Naive thymus-derived CD4-positive, alpha-beta T cell (primary cell): ENCODE measurements at places on chromosomes 12 and 14. TPM values are rescaled to one million over a fixed set of nuclear protein-coding genes. Genes with fewer than 3 reads are reported as not detected.

KRT71 gene
- not detected for total RNA-seq

KRT83 gene
- total RNA-seq = not detected in 2 replicates

COA8 gene
- total RNA-seq = 13.6 TPM

WIF1 gene
- total RNA-seq = not detected

AKAP3 gene
- total RNA-seq = 1.2 TPM

RNU4-1 gene
- 1,510 TPM for total RNA-seq

CYP46A1 gene
- total RNA-seq = 0.34 TPM

SLC22A17 gene
- 9.8 TPM for total RNA-seq

EXOC3L4 gene
- total RNA-seq = not detected

DNA sequence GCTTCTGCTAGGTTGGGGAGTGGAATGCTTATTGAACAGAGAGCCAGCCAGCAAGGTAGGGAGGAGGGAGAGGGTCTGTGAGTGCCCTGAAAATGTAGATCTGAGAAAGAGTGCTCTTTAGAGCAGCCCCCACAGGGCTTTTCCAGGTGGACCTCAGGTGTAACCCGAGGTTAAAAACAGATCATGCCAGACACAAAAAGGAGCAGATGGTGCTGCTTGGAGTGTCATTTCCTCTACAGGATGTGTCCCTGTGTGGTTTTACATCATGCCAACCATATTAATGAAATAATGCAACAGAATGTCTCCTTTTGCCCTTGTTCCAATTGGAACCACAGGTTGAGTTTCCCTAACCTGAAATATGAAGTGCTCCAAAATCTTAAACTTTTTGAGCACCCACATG is 6.4 kb downstream of the SUSD6 start:
- DNase-seq = no peak
- no peaks in the 10 kb centered on the region for H3K27me3 ChIP-seq
- no peak overlapping the region for H3K4me3 ChIP-seq
- peaks cover 74% of the 10 kb centered on the region for H3K4me1 ChIP-seq
- H3K27ac ChIP-seq = peak overlapping the region; percentile 85

DNA sequence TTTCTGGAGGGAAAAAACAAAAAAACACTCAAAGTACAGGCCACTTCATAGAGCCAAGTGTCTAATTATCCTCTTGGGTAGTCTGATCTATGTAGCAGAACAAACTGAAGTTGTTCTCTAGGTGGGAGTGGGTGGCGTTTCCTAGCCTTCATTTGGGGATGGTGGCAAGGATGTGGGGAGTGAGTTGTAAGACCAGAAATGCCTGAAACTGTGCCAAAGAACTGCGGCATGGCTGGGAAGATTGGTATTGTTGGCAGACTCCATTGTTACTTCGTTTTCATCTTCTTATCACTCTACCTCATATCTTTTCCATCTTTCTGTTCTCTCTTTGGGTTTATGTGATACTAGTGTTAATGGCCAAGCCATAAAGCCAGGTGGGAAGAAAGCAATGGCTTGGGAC is 177.3 kb upstream of the DDHD1 start:
- H3K4me3 ChIP-seq = no peak overlapping the region
- no peaks in the 10 kb centered on the region for H3K27me3 ChIP-seq
- no peaks in the 10 kb centered on the region for H3K36me3 ChIP-seq
- H3K27ac ChIP-seq = no peak overlapping the region
- no peak for DNase-seq

GRCh38 chr14:54785136-54785777 is 117.4 kb downstream of the GCH1 start:
- H3K27ac ChIP-seq = no peak overlapping the region
- H3K4me1 ChIP-seq = no peaks in the 10 kb centered on the region
- no peak for DNase-seq
- no peak overlapping the region for H3K4me3 ChIP-seq
- H3K27me3 ChIP-seq = no peaks in the 10 kb centered on the region

GRCh38 chr12:26276709-26277108 is 81.3 kb downstream of the SSPN start:
- H3K27me3 ChIP-seq = no peaks in the 10 kb centered on the region
- H3K36me3 ChIP-seq = no peaks in the 10 kb centered on the region
- H3K27ac ChIP-seq = no peak overlapping the region

DNA sequence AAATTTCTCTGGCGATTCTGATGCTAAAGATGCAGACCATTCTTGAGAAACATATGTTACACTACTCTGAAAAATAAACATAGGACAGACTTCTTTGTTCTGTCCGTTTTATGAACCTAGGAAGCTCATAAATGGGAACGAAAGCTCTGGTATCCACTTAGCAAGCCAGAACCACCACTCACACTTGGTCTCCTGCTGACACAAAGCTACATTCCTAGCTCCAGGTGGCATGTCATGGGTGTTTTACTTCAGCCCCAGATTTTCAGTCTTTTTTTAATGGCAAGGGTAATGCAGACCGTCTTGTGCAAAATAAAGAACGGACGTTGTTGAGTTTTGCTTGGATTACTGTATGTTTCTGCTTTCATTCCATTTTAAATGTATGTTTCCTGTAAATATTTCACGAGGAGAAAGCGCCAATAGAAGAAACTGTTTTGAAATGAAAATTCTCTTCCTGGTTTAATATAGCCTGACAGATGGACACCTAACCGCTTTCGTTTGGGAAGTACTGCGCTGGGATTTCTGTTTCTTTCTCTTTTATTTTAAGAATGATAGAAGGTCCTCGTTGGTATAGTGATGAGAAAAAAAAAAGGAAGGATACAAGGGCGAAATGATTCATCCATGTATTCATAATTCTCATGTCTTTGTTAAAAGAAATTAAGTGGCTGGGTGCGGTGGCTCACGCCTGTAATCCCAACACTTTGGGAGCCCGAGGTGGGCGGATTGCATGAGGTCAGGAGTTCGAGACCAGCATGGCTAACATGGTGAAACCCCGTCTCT is 871 bp upstream of the COQ5 start:
- H3K4me3 ChIP-seq = peak overlapping the region; percentile 75
- H3K36me3 ChIP-seq = peaks cover 11% of the 10 kb centered on the region
- DNase-seq = no peak
- peak overlapping the region; percentile 88 for H3K27ac ChIP-seq

DNA sequence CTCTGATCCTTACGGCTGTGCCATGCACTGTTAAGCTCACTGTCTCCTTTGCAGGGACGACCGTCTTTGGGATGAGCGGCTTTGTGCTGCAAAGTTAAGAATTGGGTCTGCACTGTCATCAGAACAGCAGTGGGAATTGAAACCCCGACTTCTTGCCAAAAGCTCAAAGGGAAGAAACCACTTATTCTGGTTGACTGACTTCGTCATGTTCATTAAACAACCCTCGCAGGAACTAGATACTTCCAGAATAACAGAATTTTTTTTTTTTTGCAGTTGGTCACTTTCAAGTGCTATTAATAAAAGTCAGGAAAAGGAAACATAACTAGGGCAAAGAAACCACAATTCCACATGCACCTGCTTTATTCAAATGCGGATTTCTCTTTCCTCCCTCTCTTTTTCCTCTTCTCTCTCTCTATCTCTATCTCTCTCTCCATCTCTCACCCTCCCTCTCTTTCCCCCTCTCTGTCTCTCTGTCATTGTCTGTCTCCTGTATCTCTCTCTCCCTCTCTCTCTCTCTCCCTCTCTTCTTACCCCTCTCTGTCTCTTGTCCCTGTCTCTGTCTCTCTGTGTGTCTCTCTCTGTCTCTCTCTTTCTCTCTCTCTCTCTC is 12.3 kb upstream of the GLT1D1 start:
- no peaks in the 10 kb centered on the region for H3K4me1 ChIP-seq
- DNase-seq = no peak
- H3K27me3 ChIP-seq = no peaks in the 10 kb centered on the region
- H3K36me3 ChIP-seq = no peaks in the 10 kb centered on the region
- no peak overlapping the region for H3K27ac ChIP-seq

DNA sequence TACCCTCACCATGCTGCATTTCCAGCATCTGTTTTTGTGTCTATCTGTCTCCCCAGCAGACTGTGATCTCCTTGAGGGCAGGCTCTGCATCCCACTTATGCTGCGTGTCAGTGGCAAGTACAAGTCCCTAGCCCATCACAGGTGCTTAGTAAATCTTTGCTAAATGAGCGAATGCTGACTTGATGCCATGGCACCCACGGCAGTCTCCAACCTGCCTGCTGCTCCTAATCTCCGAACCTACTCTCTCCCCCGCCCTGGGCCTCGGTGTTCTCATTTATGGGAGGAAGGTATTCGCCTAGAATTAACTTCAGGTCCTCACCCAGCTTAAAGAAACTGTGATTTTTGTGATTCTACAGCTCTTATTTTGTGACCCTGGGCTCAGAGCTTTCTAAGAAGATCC is 109.9 kb downstream of the PRMT8 start:
- H3K4me1 ChIP-seq = no peaks in the 10 kb centered on the region
- no peak overlapping the region for H3K27ac ChIP-seq
- H3K27me3 ChIP-seq = no peaks in the 10 kb centered on the region
- no peaks in the 10 kb centered on the region for H3K36me3 ChIP-seq

- H3K36me3 ChIP-seq = no peaks in the 10 kb centered on the region
- no peak overlapping the region for H3K4me3 ChIP-seq
- H3K4me1 ChIP-seq = no peaks in the 10 kb centered on the region
- DNase-seq = no peak
- H3K27me3 ChIP-seq = no peaks in the 10 kb centered on the region
- no peak overlapping the region for H3K27ac ChIP-seq
Observed at GRCh38 chr12:110636516-110636915, 22.6 kb downstream of the TCTN1 start.

GRCh38 chr14:54985156-54985555 is 41.7 kb downstream of the WDHD1 start:
- H3K4me3 ChIP-seq = no peak overlapping the region
- no peak for DNase-seq
- no peaks in the 10 kb centered on the region for H3K36me3 ChIP-seq
- H3K4me1 ChIP-seq = no peaks in the 10 kb centered on the region

DNA sequence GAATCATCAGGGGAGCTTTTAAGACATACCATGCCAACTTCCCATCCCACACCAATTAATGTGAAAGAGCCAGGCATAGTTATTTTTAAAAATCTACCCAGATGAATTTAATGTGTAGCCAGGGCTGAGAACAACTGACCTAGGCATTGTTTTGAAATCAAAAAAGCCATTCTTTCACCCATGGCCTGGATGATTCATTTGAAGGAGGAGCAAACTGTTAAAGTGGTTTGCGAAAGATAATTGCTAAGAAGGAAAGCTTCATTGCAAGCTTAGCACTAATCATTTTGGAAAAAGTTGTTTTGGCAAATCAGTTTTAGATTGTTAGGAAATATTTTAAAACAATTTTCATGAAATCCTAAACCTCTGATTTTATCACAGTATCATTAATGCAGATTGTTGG is 2.1 kb upstream of the GTSF1 start:
- no peak for DNase-seq
- no peaks in the 10 kb centered on the region for H3K27me3 ChIP-seq
- no peak overlapping the region for H3K4me3 ChIP-seq
- no peak overlapping the region for H3K27ac ChIP-seq
- no peaks in the 10 kb centered on the region for H3K36me3 ChIP-seq

DNA sequence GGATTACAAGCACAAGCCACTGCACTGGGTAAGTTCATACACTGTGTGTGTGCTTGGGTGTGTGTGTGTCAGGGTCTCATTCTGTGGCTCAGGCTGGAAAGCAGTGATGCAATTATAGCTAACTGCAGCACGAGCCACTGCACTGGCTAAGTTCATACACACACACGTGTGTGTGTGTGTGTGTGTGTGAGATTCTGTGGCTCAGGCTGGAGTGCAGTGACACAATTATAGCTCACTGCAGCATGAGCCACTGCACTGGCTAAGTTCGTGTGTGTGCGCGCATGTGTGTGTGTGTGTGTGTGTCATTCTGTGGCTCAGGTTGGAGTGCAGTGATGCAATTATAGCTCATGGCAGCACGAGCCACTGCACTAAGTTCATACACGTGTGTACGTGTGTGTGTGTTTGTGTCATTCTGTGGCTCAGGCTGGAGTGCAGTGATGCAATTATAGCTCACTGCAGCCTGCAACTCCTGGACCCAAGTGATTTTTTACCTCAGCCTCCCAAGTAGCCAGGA is 85.4 kb downstream of the HECTD1 start:
- H3K4me3 ChIP-seq = no peak overlapping the region
- H3K4me1 ChIP-seq = peaks cover 14% of the 10 kb centered on the region
- no peaks in the 10 kb centered on the region for H3K27me3 ChIP-seq
- DNase-seq = no peak
- no peak overlapping the region for H3K27ac ChIP-seq

DNA sequence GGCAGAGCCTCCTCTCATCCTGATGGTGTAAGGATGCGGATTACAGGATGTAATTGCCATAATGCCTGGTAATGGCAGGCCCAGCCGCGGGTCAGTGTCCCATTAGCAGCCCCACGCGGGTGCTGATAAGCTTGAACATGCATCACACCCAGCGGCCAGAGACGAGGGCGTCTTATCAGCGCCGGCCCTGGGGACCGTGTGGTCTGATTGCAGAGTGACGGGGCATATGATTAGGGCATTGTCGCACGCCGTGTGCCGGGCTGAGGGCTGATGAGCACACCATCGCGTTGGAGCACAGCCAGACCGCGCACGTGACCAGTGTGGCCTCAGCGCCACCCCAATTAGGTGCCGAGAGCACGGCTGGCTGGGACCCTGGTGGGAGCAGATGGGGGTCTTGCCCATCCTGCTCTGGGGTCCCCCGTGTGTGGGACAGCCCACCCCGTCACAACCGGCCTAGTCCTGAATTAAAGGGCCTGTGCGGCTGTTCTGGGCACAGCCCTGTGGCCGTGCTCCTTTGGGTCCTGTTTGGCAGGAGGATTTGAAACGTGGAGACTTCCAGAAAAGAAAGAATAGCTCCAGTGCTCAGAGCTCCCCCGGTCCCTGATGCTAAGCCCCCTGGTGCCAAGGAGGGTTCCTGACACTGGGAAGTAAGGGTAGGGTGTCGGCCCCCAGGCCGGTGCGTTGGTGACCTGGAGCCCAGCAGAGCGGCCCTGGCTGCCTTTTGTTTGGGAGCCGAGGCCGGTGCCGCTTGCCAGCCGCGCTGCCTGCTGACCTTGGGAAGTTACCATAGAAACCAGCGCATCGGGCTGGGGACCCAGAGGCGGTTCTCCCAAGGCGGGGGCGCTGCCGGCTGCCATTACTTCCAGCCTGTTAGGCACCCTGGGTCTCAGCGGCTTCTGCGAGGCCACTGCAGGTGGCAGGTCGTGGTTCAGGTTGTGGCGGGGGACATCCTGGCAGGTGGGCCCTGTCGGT is 20.7 kb downstream of the KIF26A start:
- no peaks in the 10 kb centered on the region for H3K4me1 ChIP-seq
- H3K36me3 ChIP-seq = no peaks in the 10 kb centered on the region
- no peaks in the 10 kb centered on the region for H3K27me3 ChIP-seq
- no peak overlapping the region for H3K27ac ChIP-seq
- no peak for DNase-seq

DNA sequence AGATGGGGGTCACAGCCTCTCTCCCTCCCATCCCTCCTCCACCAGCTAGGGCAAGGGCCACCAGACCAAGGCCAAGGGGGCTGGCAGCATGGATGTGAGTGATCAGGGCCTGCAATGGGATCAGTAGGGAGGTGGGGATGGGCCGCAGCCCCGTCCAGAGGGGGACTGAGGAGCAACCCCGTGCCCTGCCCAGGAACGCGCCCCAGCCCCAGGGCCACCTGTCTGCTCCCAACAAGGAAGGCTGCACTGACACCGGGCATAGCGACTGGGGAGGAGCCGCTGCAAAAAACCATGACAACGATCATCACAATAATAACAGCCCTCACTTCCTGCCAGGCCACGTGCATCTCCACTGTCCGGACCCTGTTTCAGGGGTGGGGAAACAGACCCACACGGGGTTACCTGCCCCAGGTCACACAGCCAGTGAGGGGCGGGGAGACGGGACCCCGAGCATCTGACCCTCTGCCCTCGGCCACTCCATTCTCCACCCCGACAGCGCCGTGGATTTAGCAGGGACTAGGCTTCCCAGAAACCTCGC is 24.3 kb downstream of the NCOR2 start:
- H3K4me1 ChIP-seq = peaks cover 21% of the 10 kb centered on the region
- H3K36me3 ChIP-seq = peaks cover 7% of the 10 kb centered on the region
- H3K27me3 ChIP-seq = no peaks in the 10 kb centered on the region
- H3K27ac ChIP-seq = peak overlapping the region; percentile 21
- H3K4me3 ChIP-seq = no peak overlapping the region
